ENCODE measurements at places on chromosomes 3 and 15.

GRCh38 chr15:23877502-23878412 is 190.7 kb upstream of the NDN start:
- H3K4me3 ChIP-seq: no peak overlapping the region
- DNase-seq: peak; percentile 31
- no peaks in the 10 kb centered on the region for H3K36me3 ChIP-seq
- no peaks in the 10 kb centered on the region for H3K4me1 ChIP-seq
- H3K27ac ChIP-seq: no peak overlapping the region

DNA sequence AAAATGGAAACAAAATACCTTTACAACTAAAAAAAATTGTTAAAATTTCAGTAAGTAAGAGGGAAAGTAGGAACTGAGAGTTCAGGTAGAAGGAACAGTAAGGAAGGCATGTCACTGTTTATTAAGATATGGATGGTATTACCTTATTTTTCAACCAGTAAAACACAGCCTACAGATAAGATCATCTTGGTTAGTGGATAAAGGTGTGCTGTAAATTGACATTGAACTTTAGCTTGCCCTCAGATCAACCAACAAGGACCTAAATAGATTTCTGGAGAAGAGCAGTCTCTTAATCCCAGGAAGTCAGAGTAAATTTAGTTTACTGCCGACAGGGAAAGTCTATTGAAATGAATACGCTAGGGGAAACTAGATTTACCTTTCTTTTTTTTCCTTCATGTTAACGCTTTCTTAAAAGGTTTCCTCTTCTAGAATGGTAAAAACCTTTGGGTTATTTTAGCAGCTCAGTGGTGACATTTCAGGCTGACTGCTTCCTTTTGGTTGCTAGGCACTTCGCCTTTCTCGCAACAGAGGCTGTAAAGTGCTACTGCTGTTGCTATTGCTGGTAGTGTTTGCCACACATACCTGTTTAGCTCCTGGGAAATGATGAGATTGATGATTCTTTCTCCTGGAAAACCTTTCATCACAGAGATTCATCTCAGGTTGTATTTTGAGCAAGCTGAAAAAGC is 12.9 kb downstream of the DZIP3 start:
- H3K36me3 ChIP-seq: no peaks in the 10 kb centered on the region
- no peak overlapping the region for H3K4me3 ChIP-seq
- DNase-seq: no peak
- no peak overlapping the region for H3K27ac ChIP-seq
- no peaks in the 10 kb centered on the region for H3K27me3 ChIP-seq
- H3K4me1 ChIP-seq: peaks cover 13% of the 10 kb centered on the region

- no peaks in the 10 kb centered on the region for H3K27me3 ChIP-seq
- no peaks in the 10 kb centered on the region for H3K4me1 ChIP-seq
- H3K36me3 ChIP-seq: no peaks in the 10 kb centered on the region
- no peak overlapping the region for H3K4me3 ChIP-seq
- no peak overlapping the region for H3K27ac ChIP-seq
- no peak for DNase-seq
These were observed 691.7 kb upstream of the CBLB start for GRCh38 chr3:106560451-106560966.

DNA sequence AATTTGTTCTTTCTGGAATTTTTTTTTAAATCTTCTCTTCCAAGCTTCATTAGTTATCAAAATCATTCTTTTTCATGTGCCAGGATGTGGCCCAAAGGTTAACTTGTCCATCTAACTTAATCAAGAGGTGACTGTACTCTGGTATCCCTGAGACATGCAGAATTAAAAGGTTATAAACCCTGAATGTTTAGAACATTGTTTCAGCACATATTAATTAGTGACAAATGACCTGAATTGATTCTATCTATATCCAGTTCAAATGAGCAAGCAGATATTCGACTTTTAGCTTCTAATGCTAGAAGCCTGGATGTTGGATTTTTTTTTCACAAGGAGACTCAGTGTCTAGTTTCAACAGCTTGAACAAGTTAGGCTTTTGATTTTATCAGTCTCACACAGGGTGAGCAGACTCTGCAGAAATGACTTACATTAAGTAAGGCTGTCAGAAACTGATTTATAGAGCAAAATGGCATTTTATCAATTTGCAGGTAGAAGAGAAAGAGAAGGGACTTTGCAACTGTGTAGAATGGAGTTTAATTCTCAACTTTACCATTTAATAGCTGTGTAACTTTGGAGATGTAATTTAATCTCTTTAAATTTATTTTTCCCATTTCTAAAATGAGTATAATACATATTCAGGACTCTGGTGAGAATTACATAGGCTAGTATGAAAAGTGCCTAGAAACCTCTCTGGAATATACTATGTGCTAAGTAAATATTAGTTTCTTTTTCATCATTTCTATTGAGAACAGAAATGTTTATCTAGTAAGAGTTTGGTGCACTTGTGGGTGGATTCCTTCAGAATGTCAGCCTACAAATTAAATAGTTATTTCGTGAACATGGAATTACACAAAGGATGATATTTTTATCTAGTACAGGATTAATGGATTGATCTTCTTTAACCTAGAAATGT is 100.0 kb downstream of the ALCAM start:
- no peak overlapping the region for H3K4me3 ChIP-seq
- no peak overlapping the region for H3K27ac ChIP-seq
- H3K27me3 ChIP-seq: no peaks in the 10 kb centered on the region
- no peak for DNase-seq
- no peaks in the 10 kb centered on the region for H3K36me3 ChIP-seq

DNA sequence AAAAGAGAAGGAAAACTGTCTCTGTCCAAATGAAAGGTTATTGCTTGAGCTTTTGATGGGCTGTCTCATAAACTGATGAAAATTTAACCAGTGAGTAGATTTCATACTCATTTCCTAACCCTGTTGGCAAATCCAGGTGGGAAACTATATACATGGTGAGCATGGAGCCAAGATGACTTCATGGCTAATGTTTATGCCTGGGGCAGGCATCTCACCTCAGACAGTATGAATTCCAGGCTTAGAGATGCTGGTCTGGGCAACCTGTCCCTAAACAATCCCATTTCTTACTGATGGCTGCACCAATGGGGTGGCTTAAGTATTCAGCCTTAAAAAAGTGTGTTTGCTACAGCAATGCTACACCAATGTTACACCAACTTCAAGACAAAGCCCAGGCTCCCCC is 58.1 kb downstream of the SLTM start:
- H3K27ac ChIP-seq: no peak overlapping the region
- H3K4me3 ChIP-seq: no peak overlapping the region
- no peaks in the 10 kb centered on the region for H3K27me3 ChIP-seq
- no peak for DNase-seq
- H3K36me3 ChIP-seq: peaks cover 26% of the 10 kb centered on the region
- no peaks in the 10 kb centered on the region for H3K4me1 ChIP-seq

- no peaks in the 10 kb centered on the region for H3K36me3 ChIP-seq
- H3K27me3 ChIP-seq: no peaks in the 10 kb centered on the region
- no peak overlapping the region for H3K4me3 ChIP-seq
- DNase-seq: no peak
These were observed 220.7 kb downstream of the CD47 start for GRCh38 chr3:107870096-107870495.

GRCh38 chr3:122615303-122615702 is 37.9 kb downstream of the PARP15 start:
- H3K4me1 ChIP-seq: no peaks in the 10 kb centered on the region
- H3K4me3 ChIP-seq: no peak overlapping the region
- H3K36me3 ChIP-seq: no peaks in the 10 kb centered on the region
- peaks cover 9% of the 10 kb centered on the region for H3K27me3 ChIP-seq
- no peak for DNase-seq

- no peaks in the 10 kb centered on the region for H3K36me3 ChIP-seq
- no peak overlapping the region for H3K4me3 ChIP-seq
- no peaks in the 10 kb centered on the region for H3K27me3 ChIP-seq
- H3K4me1 ChIP-seq: no peaks in the 10 kb centered on the region
- H3K27ac ChIP-seq: no peak overlapping the region
- DNase-seq: no peak
These were observed 371.3 kb downstream of the EPHB1 start for GRCh38 chr3:135166266-135166825.

DNA sequence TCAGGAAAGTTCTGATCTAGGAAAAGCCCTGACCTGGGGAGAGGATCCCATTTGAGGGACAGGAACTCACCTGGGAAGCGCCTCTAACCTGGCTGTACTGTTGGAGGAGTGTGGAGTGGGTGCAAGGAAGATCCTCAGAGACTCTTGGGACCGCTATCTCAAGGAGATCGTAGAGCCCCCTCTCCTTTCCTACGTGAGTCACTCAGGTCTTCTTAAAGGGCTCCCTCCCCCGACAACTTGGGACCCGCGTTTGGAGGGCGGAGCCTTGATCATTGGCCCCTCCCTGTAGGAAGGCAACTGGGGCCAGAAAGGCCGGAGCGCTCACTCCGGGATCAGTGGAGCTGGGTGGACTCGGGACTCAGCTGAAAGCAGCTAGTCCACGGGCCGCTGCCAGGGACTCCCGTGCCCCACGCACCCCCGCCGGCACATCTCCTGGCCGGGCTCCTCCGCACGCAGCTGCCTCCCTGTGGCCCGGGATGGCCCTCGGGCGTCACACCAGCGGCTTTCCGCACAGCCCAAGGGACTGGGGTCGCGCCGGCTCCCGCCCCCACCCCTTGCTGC is 520 bp downstream of the SLC26A6 start:
- H3K27me3 ChIP-seq: no peaks in the 10 kb centered on the region
- peak overlapping the region; percentile 91 for H3K4me3 ChIP-seq
- H3K27ac ChIP-seq: peak overlapping the region; percentile 88
- peaks cover 28% of the 10 kb centered on the region for H3K4me1 ChIP-seq
- no peaks in the 10 kb centered on the region for H3K36me3 ChIP-seq
